ENCODE measurements at places on chromosomes 3 and 15. TPM values are rescaled to one million over a fixed set of nuclear protein-coding genes. Genes with fewer than 3 reads are reported as not detected.
A peak's percentile ranks its signal among the peaks of the same experiment; 100 is the strongest.

TM6SF1 gene
- 2.3 TPM for total RNA-seq

SPINT1 gene
- under 0.01 TPM for total RNA-seq

NMNAT3 gene
- total RNA-seq, result 2.8 TPM

ACTRT3 gene
- 6.1 TPM for total RNA-seq

- peak; percentile 70 for DNase-seq
- H3K4me3 ChIP-seq, result peak overlapping the region; percentile 84
- no peaks in the 10 kb centered on the region for H3K36me3 ChIP-seq
- peaks cover 6% of the 10 kb centered on the region for H3K4me1 ChIP-seq
- peak overlapping the region; percentile 89 for H3K27ac ChIP-seq
Observed at GRCh38 chr15:39920510-39921273, 626 bp upstream of the GPR176 start.

DNA sequence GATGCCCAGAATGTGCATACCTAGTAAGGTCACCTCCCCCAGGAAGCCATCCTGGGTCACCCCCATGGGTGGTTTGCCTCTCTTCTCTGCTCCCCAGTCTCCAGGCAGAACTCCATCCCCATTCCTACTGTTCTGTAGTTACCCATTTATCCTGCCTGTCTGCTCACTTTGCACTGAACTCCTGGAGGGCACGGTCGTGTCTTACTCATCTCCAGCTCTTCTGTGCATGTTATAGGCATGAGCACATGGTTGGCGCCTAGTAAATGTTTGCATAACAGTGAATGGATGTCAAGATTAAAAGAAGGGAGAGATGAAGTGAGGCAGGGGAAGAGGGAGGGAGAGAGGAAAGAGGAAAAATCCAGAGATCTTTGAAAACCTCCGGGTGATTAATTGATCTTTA, 208.4 kb upstream of the TRIM42 start:
- H3K27me3 ChIP-seq, result no peaks in the 10 kb centered on the region
- no peaks in the 10 kb centered on the region for H3K36me3 ChIP-seq
- no peak overlapping the region for H3K4me3 ChIP-seq
- no peak overlapping the region for H3K27ac ChIP-seq
- H3K4me1 ChIP-seq, result no peaks in the 10 kb centered on the region

DNA sequence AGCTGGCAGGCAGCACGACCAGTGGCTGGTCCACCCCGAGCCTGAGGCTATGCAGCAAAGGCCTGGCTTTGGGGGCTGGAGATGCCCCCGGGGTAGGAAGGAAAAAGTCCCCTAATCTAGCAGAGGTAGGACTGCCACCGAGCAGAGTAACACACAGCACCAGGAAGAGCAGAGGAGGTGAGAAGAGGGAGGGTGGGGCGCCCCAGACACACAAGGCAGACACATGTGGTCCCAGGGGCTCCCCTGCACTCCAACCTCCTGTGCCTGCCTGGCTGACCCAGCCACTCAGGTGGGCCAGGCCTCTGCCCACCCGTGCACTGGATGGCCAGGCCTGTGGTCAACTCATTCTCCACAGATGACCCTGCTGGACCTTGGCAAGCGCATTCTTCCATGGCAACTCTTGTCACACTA, 112.4 kb downstream of the ADCY5 start:
- no peak overlapping the region for H3K27ac ChIP-seq
- H3K27me3 ChIP-seq, result no peaks in the 10 kb centered on the region
- H3K4me1 ChIP-seq, result no peaks in the 10 kb centered on the region
- no peak overlapping the region for H3K4me3 ChIP-seq
- DNase-seq, result no peak
- no peaks in the 10 kb centered on the region for H3K36me3 ChIP-seq

GRCh38 chr15:29888646-29889045, 66.4 kb upstream of the TJP1 start:
- H3K4me3 ChIP-seq, result no peak overlapping the region
- H3K27ac ChIP-seq, result no peak overlapping the region
- no peaks in the 10 kb centered on the region for H3K36me3 ChIP-seq
- H3K27me3 ChIP-seq, result no peaks in the 10 kb centered on the region

DNA sequence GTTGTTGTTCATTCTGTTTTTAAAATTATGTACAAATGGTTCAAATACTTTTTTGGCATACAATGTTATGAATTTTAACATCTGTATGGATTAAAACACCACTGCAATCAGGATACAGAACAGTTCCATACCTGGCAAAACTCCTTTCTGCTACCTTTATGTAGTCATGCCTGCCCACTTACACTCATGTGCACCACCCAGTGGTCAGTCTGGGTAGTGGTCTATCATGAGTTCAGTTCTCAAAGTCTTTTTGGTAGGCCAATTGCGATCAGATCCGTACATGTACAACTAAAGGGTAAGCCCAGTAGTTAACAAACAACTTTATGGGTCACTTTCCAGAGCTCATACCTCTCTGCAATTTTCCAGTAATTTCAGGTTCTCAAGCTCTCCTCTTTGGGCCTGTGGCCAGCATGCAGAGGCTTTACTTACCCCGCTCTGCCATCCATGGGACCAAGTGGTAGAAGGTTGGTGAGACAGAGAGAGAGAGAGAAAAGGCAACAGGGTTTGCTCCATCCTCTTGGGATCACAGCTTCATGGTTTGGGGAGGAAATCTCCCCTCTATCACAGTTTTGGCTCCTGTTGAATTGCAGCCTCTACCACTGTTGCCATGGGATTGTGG, 63.9 kb upstream of the FAM98B start:
- no peaks in the 10 kb centered on the region for H3K36me3 ChIP-seq
- DNase-seq, result peak; percentile 61
- no peak overlapping the region for H3K27ac ChIP-seq
- H3K27me3 ChIP-seq, result no peaks in the 10 kb centered on the region
- no peaks in the 10 kb centered on the region for H3K4me1 ChIP-seq

- no peaks in the 10 kb centered on the region for H3K4me1 ChIP-seq
- no peaks in the 10 kb centered on the region for H3K36me3 ChIP-seq
- H3K27me3 ChIP-seq, result no peaks in the 10 kb centered on the region
- H3K4me3 ChIP-seq, result no peak overlapping the region
Observed at GRCh38 chr3:21533002-21533401, 218.0 kb downstream of the ZNF385D start.

GRCh38 chr3:56613016-56613415, 56.0 kb downstream of the CCDC66 start:
- H3K4me3 ChIP-seq, result no peak overlapping the region
- no peaks in the 10 kb centered on the region for H3K27me3 ChIP-seq
- no peak overlapping the region for H3K27ac ChIP-seq
- DNase-seq, result no peak

- DNase-seq, result peak; percentile 34
- H3K36me3 ChIP-seq, result no peaks in the 10 kb centered on the region
- no peaks in the 10 kb centered on the region for H3K4me1 ChIP-seq
- no peak overlapping the region for H3K27ac ChIP-seq
Observed at GRCh38 chr3:141477224-141477623, 9.6 kb upstream of the RASA2 start.

- no peaks in the 10 kb centered on the region for H3K4me1 ChIP-seq
- H3K27ac ChIP-seq, result no peak overlapping the region
- no peak for DNase-seq
- H3K36me3 ChIP-seq, result peaks cover 15% of the 10 kb centered on the region
- no peak overlapping the region for H3K4me3 ChIP-seq
- H3K27me3 ChIP-seq, result no peaks in the 10 kb centered on the region
Observed at GRCh38 chr15:78922527-78922926, 22.3 kb downstream of the CTSH start.

DNA sequence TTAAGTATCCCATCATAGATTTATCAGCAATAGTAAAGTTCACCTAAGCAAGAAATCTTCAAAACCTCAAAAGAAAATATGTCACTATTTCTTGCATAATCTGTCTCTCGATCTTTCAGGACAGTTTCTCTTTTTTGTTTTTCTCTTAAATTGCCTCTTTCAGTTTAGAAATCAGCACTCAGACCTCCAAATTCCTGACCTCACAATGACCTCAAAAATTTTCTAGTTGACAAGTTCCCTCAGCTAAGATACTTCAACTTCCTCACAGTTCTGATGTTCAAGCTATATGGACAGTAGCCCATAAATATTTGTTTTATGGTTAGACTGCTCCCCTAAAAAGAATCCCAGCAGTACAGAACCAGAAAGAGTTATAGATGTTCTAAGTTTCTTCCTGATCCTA, 24.1 kb downstream of the SLC24A5 start:
- H3K27me3 ChIP-seq, result no peaks in the 10 kb centered on the region
- peaks cover 5% of the 10 kb centered on the region for H3K4me1 ChIP-seq
- no peaks in the 10 kb centered on the region for H3K36me3 ChIP-seq
- no peak overlapping the region for H3K27ac ChIP-seq
- DNase-seq, result peak; percentile 23

- H3K27me3 ChIP-seq, result no peaks in the 10 kb centered on the region
- H3K27ac ChIP-seq, result no peak overlapping the region
- H3K36me3 ChIP-seq, result peaks cover 11% of the 10 kb centered on the region
- H3K4me3 ChIP-seq, result no peak overlapping the region
Observed at GRCh38 chr15:101178479-101178878, 73.4 kb downstream of the CHSY1 start.

GRCh38 chr3:195056506-195056905, 214.5 kb downstream of the XXYLT1 start:
- no peak overlapping the region for H3K4me3 ChIP-seq
- no peaks in the 10 kb centered on the region for H3K27me3 ChIP-seq

DNA sequence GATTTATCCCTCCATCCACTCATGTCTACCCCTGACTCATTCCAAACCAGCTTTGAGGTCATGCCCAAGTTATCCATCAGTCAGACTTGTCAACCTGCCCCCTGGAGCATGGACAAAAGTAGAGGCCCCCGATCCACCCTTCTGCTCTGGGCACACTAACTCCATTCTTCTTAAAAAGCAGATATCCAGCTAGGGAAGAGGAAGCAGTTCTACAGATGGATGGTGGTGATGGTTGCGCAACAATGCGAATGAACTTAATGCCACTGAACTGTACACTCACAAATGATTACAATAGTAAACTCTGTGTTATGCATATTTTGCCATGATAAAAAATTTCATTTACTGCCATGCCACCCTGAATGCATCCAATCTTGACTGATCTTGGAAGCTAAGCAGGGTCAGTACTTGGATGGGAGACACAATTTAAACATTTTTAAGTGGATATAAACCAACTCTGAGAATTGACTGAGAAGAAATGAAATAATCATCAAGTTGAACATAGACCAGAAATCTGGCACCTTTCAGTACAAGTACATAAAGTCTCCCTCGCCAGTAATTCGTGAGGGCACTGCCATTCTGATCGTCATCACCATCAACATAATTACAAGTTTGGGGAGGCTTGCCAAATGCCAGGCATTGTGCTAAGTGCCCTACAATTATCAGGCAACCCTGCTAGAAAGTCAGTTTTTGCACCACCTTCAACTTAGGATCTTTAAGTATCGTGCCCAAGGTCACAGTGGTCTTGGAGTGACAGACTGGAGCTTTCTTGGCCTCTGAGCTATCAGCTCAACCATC, 124.8 kb downstream of the ATP10A start:
- H3K4me1 ChIP-seq, result peaks cover 4% of the 10 kb centered on the region
- no peak overlapping the region for H3K27ac ChIP-seq
- peak; percentile 13 for DNase-seq
- H3K4me3 ChIP-seq, result no peak overlapping the region
- H3K36me3 ChIP-seq, result no peaks in the 10 kb centered on the region
